ENCODE measurements at places on chromosomes 2 and 18.

DNA sequence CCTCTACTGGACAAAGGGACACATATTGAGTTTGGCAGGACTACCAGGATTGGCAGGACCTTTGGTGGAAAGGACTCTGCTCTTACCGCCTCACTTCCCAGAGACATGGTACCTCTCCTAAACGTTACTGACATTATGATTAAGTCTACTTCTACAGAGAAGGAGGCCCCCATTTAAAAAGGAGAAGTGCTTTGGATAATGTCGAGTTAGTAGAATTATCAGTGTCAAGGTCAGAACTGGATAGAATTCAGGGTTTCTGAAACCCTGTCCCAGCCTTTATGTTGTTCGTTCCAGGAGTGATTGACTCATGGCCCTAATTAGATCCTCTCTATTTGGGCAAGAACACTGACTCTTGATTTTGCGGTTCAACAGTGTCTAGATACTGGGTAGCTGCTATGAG is 45.8 kb downstream of the LRRTM1 start:
- no peak for DNase-seq

GRCh38 chr2:43074592-43075053 is 151.8 kb downstream of the ZFP36L2 start:
- no peak for DNase-seq

- DNase-seq = no peak
Measured at GRCh38 chr2:203987959-203988358, 51.4 kb downstream of the ICOS start.

DNA sequence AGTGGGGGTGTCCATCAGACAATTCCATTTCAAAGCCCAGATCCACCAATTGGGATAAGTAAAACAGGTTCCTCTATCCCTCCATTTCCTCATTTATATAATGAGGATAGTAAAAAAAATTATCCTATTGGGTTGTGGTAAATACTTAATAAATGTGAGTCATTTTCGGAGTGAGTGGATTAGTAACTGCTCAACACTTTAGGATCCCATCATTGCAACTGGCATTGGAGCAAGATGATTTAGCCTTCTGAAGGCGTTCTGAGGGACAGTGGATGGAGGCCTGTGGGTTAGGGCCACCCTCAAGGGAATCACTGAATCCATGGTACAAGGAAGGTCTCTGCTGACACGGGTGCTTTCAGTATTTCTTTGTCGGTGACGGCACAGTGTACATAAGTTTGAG is 108.6 kb upstream of the FZD7 start:
- no peak for DNase-seq

GRCh38 chr18:24987303-24988252 is 364.4 kb downstream of the ZNF521 start:
- no peak for DNase-seq

DNA sequence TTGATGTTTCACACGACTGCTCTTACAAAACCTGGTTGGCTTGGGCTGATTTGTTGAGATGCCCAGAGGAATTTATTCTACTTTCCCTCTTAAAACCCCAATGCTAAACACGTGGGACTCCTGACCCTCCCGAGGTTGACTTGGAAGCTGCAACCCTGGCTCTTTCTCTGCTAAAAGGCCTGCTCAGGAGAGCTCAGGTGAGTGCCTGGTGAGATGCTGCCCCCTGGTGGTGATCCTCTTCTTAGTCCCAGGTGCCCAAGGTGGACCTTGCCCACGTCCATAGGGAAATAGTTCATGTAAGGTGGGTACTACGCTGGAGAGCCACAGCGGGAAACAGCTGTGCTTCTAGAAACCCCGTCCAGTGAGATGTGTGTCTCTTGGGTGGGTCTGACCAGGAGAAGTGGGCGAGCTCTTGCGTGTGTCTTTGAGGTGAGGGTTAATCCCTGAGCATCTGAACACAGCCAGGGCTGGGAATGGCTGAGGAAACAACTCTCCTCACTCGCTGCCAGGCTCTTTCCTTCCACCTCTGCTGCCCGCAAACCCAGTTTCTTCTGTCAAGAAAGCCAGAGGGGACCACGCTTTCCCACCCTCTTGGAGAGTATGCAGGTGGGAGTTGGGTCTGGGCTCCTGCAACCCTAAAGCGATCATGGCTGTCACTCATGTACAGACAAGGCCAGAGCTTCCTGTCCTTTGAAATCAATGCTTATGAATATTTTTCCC is 25.5 kb upstream of the PXDN start:
- DNase-seq = no peak

- DNase-seq = no peak
Measured at GRCh38 chr2:83079007-83079406, 1380.1 kb downstream of the SUCLG1 start.

DNA sequence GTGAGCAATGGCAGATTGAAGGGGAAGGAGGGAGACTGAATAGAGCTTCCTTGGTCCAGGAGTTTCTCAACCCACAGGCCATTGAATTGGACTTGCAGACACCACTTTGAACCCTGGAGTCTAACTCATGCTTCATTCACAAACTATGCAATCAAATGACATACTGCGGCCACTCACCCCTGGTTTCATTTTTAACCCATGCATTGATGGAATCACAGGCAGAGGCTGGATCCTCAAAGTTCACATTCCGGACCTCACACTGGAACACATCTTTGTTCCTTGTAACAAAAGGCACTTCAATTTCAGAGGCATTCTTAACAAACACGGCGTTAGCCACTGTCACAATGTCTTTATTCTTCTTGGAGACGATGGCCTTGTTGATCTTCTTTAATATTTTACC is 40.7 kb downstream of the MRPL44 start:
- no peak for DNase-seq
